ENCODE measurements at places on chromosomes 1 and 21. TPM values are rescaled to one million over a fixed set of nuclear protein-coding genes. Genes with fewer than 3 reads are reported as not detected.

The PGLYRP3 gene
- not detected for total RNA-seq

DNA sequence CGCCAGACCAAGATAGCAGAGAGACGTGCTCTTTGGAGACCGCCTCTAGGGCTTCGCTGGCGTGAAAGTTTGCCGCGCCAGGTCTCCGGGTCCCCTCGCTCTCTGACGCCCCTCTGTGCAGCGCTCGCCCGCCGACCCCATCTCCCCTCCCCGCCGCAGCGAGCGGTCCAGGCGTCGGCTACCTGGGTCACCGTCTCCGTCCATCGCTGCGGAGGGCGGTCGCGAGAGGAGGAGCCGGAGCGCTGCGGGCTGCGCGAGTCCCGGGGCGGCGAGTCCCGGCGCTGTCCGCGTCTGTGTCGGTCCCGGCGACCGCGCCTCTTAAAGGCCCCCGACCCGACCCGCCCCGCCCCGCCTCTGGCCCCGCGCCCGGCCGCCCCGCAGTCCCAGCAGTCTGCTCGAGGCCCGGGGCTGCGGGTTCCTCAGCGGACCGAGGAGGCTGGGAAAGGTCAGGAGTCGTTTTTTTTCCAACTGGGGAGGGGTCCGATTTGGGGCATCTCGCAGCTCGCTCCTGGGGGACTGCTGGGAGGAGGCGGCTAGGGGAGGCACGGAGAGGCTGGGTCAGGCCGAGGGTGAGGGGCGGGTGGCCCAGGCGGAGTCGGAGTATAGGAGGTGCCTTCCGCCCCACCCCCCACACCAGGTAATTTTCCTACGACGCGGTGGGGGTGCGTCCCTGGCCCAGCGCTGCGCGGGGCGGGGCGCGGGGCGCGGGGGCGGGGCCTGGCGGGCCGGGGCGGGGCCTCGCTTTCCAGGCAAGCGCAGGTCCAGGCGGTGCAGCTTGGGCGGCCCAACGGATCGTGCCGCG, at the start of the genes FBXO2 and FBXO44:
TSS of gene FBXO2 (minus strand) at position 293 of the 802 bp plus-strand sequence. CDS start at position 204, 89 bp downstream.
TSS of gene FBXO44 (plus strand) at position 741 of the 802 bp plus-strand sequence. CDS start 959 bp downstream, outside the sequence.
- no peak for DNase-seq

GRCh38 chr1:85681087-85681486, 27.1 kb downstream of the ZNHIT6 start:
- DNase-seq = no peak

DNA sequence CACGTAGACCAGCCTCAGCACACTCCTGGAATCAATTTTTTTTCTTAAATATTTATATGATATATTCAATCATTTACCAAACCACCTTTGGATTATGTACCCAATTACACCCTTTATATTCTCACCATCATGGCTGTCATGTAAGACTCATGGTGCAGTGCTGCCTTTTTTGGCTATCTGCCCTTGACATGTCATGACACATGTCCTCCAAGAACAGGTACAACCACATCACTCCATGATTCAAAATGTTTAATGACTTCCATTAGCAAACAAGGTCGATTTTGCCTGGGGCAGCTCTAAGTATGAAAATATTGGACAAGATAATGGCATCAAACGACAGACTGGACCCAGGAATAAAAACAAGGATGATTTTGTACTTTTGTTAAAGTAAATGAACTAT, 861.1 kb upstream of the ADAMTS5 start:
- no peak for DNase-seq

DNA sequence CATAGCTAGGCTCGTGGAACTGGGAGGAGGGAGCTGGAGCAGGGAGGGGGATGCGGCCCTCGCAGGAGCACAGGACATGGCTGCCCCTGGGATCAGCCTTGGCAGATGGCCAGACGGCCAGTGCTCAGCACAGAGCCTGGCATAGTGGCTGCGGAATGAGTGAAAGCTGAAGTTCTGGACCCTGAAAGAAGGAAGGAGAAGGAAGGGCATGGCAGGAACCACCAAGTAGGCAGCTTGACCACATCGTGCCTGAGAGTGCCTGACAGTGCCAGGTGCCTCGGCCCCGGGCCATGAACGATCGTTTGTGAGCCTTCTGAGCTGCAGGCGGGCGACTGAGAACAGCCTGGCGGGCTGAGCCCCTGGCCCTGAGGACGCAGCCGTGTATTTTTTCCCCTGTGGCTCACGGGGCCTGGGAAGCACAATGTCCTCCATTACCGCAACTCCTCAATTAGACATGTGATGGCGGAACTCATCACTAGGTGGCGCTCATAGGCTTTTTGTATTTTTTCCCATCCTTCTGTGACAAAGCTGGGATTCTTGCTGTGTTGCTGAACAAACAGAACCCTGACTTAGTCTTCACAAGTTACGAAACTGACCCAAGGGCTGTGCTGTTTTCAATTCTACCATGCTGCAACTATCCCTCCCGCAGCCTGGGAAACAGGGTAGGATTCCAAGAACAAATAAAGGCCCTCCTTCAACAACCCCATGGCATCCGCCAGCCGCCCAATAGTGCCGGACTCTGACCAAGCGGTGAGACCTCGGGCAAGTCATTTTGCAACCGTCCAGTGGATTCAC, 29.9 kb upstream of the TMEM61 start:
- DNase-seq = peak; percentile 90

DNA sequence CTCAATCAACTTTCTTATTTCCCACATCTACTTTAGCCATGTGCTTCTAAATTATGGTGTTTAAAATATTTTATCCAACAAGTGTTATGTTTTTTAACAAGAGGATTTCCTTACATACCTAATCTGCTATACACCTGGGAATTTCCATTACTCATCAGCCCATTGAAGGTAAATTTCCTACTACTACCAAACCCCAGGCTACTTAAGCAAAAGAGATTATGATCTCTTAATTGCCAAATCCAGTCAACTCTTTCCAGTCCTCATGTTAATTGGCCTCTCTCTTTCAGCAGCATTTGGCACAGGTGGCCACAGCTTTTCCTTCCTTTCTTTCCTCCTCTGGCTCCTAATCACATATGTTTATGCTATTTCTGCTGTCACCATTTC, 5.1 kb upstream of the C1orf162 start:
- no peak for DNase-seq

- peak; percentile 66 for DNase-seq
Measured at GRCh38 chr1:41241354-41241748, 755 bp downstream of the SCMH1 start.

DNA sequence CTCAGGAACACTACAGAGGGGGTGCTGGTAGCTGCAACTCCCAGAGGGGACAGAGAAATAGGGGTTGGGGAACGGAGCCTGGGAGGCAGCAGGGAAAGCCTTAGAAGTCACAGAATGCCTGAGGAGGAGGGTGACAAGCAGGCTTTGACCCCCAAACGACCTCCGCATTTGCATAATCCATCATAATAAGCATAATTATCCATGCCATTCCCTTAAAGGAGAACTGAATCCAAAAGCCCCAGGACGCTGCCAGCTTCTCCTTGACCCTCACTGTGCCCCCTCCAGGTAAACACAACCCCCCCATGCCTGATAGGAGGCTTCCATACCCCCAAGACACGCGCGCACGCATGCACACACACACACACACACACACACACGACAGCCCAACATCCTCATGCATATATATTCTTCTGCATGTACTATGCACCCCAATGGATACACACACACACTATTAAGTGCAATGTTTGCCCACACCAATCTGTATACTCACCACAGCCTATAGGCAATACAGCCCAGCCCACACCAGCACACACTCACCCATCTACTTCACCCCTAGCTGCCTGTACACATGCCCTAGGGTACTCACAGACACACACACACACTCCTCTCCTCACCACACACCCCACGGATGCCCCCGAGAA, 27.8 kb downstream of the SDC3 start:
- no peak for DNase-seq

GRCh38 chr1:22318279-22318981, 133.2 kb upstream of the ZBTB40 start:
- no peak for DNase-seq

DNA sequence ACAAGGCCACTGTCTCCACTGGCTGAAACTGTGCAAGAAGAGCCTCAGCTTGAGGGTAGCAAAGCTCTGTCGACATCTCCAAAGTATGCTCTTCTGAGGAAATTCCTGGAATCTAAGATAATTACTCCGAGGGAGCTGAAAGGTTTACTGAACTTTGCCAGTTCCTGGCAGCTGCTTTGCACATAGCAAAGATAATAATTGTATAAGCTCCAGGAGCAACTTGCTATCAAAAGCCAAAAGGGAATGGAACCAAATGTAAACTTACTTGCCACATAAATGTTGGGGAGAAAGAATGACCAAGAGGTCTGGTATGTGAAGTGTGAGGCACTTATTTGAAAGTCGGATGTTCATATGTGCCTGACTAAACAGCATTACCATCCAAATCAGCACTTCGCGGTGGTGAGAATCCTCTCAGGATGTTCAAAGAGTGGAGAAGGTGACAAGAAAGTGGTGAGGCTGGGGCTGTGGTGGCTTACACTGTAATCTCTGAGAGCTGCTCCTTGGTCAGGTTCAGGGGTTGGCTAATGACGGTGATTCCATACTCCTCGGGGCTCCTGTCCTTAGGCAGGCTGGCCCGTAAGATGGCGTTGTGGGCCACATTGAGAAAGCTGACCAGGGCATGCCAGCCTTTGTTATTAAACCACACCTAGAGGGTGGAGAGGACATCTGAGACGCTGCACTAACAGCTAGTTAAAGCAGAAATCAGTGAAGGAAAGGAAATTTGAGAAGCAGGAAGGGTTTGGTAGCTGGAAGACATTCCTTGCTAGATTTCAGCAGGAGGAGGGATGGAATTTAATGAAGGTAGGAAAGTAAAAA, 100.0 kb downstream of the ABCA4 start:
- no peak for DNase-seq

The C1QB gene
- total RNA-seq = 262 TPM

GRCh38 chr1:201499795-201500669, 6.9 kb downstream of the CSRP1 start:
- no peak for DNase-seq

The SERTAD4 gene
- total RNA-seq = 4.2 TPM

DNA sequence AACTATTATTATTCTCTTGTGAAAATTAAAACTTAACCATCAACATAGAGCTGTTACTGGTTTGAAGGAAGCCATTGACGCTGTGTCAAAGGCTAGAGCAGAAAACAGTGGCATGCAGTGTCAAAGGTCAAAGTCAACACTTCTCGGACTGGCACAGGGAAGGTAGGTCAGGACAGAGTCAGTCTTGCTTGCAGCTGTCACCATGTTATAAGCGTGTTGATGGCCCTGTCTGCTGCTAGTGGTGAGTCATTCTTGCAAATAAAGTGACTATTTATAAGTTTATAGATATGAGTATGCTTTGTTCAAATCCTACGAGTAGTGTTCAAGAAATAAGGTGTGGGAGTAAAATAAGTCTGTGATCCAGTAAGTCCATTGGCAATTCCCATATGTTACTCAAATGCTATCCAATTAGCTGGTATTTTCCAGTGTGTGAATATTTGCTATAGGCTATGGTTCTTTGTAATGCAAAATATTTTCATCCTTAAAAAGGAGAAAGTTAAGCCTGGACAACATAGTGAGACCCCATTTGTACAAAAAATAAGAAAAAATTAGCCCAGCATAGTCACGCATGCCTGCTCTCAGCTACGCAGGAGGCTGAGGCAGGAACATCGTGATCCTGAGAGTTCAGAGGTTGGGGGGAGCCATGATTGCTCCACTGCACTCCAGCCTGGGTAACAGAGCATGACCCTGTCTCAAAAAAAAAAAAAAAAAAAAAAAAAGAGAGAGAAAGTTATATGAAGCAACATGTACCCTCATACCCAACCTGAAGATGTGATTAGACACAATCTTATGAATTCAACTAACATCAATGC, 26.3 kb upstream of the TINAGL1 start:
- no peak for DNase-seq

- peak; percentile 91 for DNase-seq
Measured at GRCh38 chr1:61079898-61080336, 2.4 kb upstream of the NFIA start.

DNA sequence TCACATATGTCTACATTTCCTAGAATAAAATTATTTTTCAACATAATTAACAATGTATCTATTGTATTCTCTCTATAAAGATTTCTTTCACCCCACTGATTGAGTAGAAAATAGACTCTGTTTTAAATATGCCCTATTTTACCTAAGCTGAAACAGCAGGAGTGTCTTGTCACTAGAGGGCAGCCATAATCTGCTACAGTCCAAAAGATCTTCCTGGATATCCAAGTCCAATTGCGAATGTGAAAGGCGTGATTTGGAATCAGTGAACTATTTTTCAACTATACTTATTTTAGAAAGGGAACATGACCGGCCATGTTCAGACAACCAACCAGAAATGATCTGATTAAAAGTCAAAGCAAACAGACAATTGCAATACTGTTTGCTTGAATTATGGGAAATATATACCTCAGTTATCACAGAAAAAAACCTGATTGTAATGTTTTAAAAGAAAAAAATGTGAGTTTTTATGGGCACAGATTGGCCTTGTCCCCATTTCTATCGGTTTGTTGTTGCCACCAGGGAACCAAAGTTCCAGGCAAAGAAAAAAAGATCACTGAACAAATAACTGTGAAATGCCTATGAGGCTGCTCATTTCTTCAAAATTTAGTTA, 1211.0 kb upstream of the ADGRL4 start:
- no peak for DNase-seq

GRCh38 chr1:14987829-14988603, 165.5 kb upstream of the TMEM51 start:
- peak; percentile 63 for DNase-seq

- no peak for DNase-seq
Measured at GRCh38 chr21:29904359-29905282, 35.2 kb downstream of the GRIK1 start.

The DMBX1 gene
- not detected for total RNA-seq

GRCh38 chr1:163477276-163477830, 155.6 kb downstream of the NUF2 start:
- no peak for DNase-seq

DNA sequence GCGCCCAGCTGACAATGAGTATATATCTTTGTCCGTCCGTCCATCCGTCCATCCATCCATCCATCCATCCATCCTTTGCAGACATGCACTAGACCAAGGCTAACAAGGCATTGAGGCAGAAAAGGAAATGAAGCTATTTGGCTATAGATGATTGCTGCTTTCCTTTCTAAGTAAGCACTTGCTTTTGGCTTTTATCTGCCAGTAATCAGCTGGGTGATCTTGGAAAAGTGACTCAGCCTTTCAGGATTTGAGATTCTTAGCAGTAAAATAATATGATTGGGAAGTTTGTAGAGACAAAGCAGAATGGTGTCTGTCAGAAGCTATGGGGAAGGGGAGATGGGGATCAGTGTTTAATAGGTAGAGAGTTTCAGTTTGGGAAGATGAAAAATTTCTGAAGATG, 22.7 kb downstream of the ZFYVE9 start:
- DNase-seq = no peak

The LENEP gene
- total RNA-seq = not detected

DNA sequence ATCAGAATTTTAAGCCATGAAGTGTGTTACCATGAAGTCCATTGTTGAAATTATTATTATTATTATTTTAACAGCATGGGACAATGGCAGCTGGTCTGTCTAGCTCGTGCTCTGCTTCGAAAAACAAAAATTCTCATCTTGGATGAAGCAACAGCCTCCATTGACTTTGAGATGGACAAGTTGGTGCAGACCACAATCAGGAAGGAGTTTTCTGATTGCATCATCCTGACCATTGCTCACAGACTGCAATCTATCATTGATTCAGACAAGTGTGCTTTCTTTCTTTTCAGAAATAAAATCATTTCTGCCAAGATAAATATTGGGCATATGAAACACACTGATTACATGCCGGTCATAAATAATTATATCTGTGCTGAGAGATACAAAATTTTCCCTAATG, 21.0 kb downstream of the HSPA13 start:
- no peak for DNase-seq

The TPTE gene
- not detected for total RNA-seq
